Sciatic nerve (tissue), 2 donors: ENCODE measurements at places on chromosomes 16 and 17. TPM values are rescaled to one million over a fixed set of nuclear protein-coding genes. Genes with fewer than 3 reads are reported as not detected.
A peak's percentile ranks its signal among the peaks of the same experiment; 100 is the strongest.

SHISA9 gene
- 3.8 TPM for total RNA-seq

DNA sequence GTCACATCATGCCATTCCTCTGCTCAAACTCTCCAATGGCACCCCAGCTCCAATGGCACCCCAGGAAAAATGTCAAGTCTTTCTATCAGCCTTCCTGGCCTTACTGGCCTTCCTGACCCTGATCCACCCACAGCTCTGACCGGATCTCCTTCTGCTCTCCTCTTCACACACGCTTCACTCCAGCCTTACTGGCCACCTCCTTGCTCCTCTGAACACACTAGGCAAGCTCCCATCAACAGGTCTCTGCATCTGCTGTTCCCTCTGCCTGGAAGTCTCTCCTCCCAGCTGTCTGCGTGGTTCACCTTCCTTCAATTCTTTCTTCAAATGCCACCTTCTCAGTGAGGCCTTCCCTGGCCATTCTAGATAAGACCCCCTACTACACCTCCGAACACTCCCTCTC is 43.4 kb downstream of the MYO1D start:
- DNase-seq, result no peak

TMC8 gene
- total RNA-seq, result 12.5 TPM

- no peak for DNase-seq
Measured at GRCh38 chr16:83351846-83352245, 455.9 kb upstream of the HSBP1 start.

OR2C1 gene
- total RNA-seq, result 0.40 TPM

- DNase-seq, result no peak
Measured at GRCh38 chr17:57561072-57561861, 183.8 kb downstream of the CCDC182 start.

RHOT2 gene
- 95.9 TPM for total RNA-seq

DNA sequence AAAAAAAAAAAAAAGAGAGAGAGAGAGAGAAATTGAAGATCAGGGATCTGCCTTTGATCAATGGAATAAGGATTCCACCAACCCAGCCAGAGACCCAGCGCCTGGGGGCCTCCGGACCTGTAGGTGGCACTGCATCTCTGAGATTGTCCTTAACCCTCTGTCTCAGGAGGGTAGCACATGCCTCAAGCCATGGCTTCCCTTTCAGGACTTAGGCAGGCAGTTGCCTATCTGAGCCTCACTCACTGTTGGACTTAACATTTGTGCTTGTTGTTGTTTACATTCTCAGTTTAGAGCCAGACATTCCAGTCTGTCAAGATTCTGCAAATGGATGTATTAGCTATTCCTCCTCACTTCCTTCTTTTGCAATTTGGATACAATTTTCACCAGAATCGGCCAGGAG is 5.1 kb upstream of the SCNN1B start:
- no peak for DNase-seq

DNA sequence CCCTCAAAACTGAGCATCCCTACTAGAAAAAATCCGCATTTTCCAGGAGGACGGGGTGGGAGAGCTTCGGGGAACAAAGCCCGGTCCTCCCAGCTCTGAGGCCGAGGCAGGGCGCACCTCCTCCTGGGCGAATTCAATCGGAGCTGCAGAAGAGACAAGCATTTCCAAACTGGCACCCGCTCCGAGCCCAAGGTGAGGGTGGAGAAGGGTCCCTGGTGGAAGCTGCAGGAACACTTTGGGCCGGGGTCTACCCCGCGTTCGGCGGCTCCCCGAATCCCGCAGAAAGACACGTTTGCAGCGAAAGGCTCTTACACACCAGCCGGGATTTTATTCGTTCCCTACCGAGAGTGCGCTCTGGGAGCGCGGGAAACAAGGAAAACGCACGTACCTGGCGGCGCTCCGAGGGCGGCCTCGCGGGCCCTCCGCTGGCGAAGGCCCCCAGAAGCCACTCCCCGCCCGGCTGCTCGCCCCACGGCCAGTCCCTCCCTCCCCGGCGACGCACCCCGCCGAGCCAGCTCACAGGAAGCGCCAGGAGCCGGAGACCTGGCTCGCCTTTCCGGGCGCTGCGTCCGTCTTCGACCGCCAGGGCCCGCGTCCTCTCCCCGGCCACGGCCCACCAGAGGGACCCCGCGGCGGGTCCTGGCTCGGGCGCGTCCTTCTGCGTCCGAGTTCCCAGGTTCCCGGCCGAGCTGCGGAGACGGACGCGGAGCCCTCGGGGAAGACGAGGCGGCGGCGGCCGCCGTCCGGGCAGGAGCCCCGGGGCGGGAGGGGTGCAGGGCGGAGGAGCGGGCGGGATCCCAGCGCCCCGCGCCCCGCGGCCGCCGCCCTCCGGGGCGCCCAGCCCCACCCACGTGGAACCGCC is 49.8 kb upstream of the BAHCC1 start:
- peak; percentile 91 for DNase-seq
